Spleen (tissue), 13 donors: ENCODE measurements at places on chromosomes 12 and 14. TPM values are rescaled to one million over a fixed set of nuclear protein-coding genes. Genes with fewer than 3 reads are reported as not detected.

Gene HRK
- 0.58 TPM for total RNA-seq

Gene EXOC3L4
- 30.0 TPM for total RNA-seq

DNA sequence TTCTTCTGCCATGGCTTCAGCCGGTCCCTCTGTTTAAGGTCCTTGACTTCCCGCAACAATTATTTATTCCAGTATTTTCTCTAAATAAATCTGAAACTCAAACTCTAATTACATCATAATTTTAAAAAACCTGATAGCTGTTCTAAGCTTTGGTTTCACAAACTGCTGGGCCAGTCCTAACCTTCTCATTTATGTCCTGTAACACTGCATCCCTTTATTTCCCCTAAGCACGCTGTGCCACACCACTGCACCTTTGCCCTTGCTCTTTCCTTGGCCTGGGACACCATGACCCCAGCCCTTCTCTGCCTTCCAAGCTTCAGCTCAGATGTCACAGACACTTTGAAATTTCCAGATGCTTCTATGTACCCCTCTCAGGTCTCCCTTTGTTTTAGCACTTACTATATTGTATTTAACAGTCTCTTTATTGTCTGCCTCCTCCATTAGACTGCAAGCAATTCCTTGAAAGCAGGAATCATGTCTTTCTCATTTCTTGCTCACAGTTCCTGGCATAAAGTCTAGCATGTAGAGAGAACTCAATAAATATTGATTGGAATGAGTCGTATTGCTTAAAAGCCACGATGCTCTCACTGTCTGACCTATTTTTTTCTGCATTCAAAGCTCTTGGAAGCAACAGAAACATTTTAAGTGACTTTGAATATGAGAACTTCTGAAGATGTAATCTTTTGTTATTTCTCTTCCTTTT, 111.1 kb downstream of the ERGIC2 start:
- no peak for DNase-seq

- DNase-seq = no peak
Measured at GRCh38 chr12:54002915-54003389, 3.0 kb downstream of the HOXC9 start.

DNA sequence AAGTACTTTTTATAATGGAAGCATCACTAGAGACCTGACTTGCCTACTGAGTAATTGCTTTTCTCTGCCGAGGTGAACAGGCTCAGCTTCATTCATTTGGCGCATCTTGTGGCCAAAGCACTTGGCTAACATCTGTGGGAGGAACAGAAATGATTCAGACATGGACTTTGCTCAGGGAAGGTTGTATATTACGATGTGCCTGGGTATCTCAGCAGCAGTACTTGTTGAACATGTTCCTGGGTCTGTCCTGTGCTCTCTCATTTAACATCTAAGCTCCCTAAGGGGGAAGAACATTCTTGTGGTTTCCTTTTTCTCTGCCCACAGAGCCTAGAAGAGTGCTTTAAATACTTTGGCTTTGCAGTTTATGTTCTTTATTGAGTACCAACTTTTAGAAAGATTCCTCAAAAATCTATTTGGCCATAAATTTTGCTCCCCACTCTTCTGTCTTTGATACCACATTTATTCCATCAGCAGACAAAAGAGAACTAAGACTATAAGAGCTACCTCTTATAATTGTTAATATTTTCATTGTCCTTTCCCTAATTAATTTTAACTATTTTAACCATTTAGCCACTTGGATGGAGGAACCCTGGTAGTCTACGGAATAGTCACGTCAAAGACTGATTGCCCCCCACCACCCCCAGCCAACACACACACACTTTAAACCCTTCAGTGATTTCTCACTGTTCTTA, 101.2 kb upstream of the EGLN3 start:
- no peak for DNase-seq

Gene KLHL33
- total RNA-seq = 0.89 TPM

DNA sequence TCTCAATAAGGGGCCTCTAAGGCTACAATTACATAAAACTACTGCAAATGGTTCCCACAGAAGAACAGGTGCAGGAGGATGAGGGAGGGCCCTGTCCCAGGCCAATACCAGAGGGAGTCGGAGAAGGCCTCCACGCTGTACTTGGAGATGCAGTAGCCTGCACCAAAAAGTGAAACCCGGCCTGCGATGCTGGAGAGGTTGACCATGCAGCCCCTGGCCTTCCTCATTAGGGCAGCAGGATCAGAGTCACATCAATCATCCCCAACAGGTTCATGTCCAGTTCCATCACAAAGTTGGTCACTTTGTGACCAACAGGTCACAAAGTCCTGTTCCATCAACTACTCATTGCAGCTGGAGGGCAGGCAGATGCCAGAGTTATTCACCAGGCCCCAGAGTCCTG, 23.0 kb downstream of the ZBTB39 start:
- DNase-seq = no peak

DNA sequence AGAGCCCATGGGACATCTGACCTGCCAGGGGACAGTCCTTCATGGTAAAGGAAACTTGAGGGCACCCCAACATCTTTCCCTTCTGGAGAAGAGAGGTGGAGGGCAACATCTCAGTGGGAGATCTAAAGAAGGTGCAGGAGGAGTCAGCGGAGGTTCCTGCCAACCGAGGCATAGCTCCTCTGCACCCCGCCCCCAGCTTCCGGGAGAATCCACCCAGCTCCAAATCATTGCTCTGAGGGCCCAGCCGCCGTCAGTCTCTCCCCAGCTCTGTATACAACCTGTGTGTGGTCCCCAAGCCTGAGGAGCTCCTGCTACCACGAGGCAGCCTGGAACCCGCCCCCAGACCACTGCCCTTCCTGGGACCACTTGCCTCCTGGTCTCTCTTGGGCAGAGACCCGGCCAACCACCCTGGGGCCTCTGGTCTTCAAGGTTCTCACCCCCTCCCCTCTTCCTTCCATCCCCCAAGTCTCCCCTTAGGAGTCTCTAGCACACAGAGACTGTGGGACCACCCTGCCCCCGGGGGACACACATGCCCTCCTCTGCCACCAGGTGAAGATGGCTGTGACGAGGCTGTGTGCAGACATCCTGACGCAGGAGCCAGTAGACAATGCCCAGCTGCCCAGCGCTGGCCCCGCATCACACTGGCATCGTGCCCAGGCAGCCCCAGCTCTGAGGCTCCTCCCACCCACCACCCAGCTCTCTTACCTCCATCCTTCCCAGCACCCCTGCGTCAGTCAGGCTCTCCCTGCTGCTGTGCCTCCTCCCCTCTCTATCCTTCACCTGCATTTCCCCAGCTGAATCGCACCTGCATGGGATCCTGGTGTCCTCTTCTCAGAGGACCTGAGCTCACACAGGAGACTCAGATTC, 13.0 kb upstream of the NUDT14 start:
- DNase-seq = no peak

Gene C14orf180
- total RNA-seq = 0.17 TPM

GRCh38 chr14:97718886-97719442, 921.8 kb downstream of the VRK1 start:
- no peak for DNase-seq

Gene PLCZ1
- not detected for total RNA-seq

DNA sequence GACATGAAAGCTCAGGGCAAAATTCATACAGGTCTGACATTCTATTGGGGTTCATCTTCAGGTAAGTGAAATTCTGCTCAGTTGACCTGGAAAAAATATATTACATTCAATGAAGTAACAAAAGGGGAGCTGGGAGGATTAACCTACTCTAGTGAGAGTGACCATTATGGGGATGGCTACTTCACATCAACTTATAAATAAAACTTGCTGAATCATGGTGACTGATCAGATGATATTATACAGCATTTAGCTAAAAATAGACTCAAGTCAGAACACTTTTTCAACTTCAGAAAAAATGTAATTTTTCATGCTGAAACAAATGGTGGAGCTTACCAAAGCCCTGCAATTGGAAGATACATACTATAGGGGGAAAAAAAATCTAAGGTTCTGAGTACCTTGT, 800.2 kb downstream of the FSCB start:
- no peak for DNase-seq

GRCh38 chr14:59695198-59695597, 118.6 kb upstream of the CCDC175 start:
- DNase-seq = no peak

Gene SETD3
- total RNA-seq = 47.9 TPM
